ENCODE measurements at places on chromosomes 4 and X.

- no peak for DNase-seq
These were observed 2.4 kb upstream of the RAB40AL start for GRCh38 chrX:102934624-102935023.

- DNase-seq, result no peak
These were observed 124.9 kb downstream of the PTTG2 start for GRCh38 chr4:38084877-38085711.

DNA sequence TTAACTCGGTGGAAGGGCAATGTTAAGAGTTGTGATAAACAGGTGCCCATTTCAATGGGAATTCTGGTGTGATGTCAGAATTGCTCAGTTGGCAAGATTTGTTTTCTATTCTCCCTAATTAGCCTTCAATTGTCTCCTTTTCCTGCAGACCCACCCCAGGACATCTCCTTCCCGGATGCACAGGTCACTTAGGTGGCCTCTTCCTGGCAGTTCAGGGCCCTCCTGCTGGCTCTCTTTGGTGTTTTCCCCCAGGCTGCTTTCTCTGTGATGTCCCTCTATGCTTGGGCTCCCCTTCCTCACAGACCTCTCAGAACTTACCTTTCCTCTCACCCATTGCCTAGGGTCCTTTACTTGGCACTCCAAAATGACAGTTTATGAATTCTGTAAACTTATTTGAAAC, 126.3 kb downstream of the GPAT3 start:
- no peak for DNase-seq

- DNase-seq, result peak; percentile 47
These were observed 855.1 kb upstream of the INTU start for GRCh38 chr4:126777649-126778048.

- DNase-seq, result no peak
These were observed 1427.5 kb downstream of the ADGRL3 start for GRCh38 chr4:62627671-62628070.

- no peak for DNase-seq
These were observed 259.4 kb upstream of the JADE1 start for GRCh38 chr4:128550060-128550459.

DNA sequence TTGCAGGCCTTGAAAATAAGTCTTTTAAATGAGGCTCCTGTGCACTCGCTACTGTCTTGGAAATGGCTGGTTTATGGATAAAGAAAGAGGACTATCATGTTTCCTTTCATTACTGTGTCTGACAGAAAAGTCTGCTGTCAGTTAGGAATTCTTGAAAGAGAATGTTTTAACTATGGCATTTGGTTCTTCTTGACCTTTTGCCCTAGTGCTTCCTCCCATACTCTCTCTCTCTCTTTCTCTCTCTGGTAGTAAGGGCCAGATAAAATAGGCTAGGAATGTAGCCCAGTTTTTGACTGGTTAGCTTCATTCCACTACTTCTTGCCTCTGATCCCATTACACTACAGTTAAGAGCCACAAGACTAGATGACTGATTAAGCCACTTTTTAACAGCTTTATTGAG, 29.8 kb downstream of the YY2 start:
- DNase-seq, result no peak

GRCh38 chr4:127777487-127777886, 4.6 kb upstream of the HSPA4L start:
- DNase-seq, result no peak

DNA sequence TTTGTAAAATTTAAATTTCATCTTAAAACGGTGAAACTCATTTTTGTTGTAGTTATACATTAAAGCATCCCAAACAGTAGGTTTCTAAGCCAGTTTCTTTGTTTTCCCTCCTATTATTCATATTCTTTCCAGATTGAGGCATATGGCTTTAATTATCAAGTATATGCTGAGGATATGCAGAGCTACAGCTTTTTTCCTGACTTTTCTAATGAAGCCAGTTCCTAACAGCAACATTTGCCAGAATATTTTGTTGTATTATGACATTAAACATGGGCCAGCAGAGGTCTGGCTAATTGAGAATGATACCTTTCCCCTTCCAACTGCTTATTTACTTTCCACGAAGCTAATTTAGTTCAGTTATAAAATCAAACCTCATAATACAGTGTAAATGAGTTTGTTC, 75.3 kb downstream of the SLIT2 start:
- no peak for DNase-seq

- no peak for DNase-seq
These were observed 11.8 kb upstream of the TASL start for GRCh38 chrX:30589146-30589888.

DNA sequence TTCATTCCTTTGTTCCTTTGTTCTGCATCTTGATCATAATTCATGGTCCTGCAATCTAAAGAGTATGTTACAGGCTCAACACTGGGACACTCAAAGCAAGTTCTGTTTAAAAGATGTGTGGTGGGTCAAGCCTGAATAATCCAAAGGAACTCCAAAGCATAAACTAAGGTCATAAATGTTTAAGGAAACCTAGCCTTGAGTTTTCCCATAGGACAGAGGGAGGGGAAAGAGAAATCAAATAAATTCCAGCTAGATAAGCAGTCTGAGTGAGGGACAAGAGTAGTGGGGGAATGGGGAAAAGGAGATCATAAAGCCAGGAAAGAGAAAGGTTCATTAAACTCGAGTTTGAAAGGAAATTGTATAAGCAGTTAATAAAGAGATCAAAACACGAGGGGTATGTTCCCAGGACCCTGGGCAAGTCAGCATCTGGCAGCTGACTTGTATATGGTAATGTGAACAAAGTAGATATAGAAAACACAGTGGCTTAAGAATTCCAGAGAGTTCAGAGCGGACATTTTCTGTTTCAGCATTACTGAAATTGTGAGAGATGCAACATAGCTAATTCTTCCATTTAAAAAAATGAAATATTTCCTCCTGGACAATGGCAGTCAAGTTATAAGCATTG, 125.8 kb upstream of the EDNRA start:
- DNase-seq, result no peak

DNA sequence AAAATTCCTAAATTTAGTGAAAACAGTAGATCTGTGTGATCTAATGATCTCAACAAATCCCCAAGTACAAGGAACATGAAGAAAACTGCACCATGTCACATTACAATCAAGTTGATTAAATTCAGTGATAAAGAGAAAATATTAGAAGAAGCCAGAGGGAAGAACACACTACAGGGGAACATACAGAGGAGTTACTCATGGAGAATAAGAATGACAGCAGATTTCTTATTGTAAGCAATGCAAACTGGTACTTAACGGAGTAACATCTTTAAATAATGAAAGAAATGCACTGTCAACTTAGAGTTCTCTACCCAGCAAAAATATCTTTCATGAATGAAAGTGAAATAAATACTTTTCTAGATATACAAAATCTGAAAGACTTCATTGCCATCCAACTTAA, 21.1 kb downstream of the TLL1 start:
- no peak for DNase-seq

- no peak for DNase-seq
These were observed 253.2 kb upstream of the RASGEF1B start for GRCh38 chr4:81724925-81725329.

GRCh38 chr4:136863756-136864155, 668.5 kb downstream of the PCDH18 start:
- no peak for DNase-seq

DNA sequence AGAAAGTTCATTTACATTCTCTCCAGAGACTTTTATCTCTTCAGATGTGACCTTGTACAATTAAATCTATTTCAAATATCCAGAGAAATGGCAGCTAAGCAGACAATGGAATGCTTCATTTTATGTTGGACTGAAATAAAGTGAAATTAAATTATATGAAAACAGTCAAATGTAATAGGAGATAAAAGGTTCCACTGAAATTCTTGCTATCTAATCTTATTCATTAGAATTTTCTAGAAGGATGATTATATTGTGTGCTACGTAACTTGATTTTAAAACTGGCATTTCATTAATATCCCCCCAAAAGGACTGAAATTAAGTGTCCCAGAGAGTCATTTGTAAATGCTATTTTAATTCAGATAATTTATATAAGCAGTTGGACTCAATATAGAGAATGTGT, 646.9 kb upstream of the GALNT7 start:
- DNase-seq, result no peak

- no peak for DNase-seq
These were observed 51.7 kb downstream of the TMEM154 start for GRCh38 chr4:152628128-152628527.

GRCh38 chr4:152221816-152222516, 313.9 kb downstream of the FBXW7 start:
- DNase-seq, result no peak

DNA sequence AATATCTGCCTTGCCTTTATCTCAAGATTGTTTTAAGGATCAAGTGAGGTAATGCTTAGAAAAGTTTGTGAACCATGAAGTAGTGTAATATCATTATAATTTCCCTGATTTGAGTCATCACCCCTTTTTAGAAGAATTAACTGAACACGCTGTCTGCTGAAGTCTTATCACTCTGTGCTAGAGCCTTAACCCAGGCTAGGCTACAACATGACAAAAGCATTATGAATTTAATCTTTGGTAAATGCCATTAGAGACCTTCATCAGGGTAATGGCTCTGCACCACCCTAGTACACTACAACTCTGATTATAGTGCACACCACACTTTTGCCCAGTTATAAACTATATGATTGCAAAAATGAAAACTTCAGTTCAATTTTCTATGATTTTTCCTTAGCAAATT, 118.3 kb downstream of the ADGRL3 start:
- DNase-seq, result no peak

DNA sequence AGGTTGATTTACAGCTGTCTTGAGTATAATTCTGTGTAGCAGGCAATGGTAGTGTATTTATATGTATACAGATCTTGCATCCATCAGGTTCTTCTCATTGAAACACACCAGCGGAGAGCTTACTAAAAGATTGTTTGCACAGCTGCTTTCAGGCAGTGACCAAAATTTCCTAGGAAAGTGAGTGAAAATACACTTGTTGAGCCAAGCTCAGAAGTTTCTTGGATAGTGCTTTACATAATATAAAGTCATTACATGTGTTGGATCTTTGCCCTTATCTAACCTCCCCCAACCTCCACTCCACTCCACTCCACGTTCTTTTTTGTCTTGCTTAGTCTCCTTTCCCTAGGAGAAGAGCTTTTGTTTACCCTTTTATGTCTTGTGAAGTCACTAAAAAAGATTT, 34.1 kb downstream of the CNKSR2 start:
- DNase-seq, result no peak

DNA sequence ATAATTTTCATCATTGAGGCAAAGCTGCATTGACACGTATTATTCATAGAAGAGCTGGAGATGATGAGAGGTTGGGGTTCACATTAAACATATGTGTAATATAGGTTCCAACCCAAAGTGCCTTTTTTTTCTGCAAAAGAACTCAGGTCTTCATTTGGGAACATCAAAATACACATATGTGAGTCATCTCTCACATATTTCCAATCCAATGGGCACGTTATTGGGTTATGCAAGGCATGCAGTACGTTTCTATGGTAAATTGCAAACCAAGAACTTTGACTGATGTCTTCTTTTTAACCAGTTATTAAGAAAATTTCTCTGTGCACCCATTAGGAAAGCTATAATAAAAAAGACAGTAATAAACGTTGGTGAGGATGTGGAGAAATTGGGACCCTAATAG, 150.3 kb upstream of the FAM9B start:
- DNase-seq, result no peak

- DNase-seq, result no peak
These were observed 132.1 kb upstream of the NEIL3 start for GRCh38 chr4:177177541-177178081.

DNA sequence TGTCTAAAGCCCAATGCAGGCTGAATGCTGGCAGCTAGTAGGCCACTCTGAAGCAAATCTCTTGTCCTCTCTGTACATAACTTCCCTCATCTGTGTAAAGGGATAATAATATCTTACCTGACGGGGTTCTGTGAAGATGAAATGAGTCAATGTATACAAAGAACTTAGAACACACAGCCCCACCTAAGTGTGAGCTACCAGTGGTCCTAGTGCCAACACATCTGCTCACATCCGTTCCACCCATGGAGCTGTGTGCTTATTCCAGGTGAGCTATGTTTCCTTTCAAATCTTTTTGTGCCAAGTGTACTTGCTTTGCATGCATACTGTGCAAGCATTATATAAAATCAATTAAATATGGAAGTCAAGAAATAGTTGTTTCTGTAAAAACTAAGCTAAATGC, 116.4 kb downstream of the TSPAN5 start:
- no peak for DNase-seq

DNA sequence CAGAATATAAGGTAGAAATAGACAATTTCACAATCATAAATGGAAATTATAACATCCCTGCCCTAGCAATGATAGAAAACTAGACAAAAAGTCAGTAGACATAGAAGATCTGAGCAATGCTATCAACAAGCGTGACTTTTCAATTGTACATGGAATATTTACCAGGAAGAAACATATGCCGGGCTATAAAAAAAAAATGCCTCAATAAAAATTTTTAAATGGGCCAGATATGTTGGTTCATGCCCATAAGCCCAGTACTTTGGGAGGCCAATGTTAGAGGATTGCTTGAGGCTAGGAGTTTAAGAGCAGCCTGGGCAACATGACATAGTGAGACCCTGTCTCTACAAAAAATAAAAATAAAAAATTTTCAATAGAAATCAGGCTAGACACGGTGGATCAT, 5.3 kb upstream of the MTNR1A start:
- no peak for DNase-seq

DNA sequence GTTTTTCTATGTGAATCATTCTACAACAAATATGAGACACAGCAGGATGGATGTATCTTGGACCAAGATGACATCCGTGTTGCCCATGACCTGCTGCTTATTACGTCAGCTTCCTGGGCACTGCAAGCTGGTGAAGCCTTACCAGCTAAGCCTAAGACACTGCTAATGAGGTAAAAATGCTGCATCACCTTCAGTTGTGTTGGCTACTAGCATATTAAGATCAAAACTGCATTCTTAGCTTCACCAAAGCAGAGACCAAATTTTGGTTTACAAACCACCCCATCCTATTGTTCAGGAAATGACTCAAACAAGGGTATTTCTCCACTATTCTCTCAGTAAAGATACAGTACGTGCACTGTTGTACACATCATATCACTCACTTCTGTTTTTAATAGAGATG, 50.3 kb downstream of the MAML3 start:
- DNase-seq, result no peak

- DNase-seq, result peak; percentile 31
These were observed 267.9 kb upstream of the SLC7A11 start for GRCh38 chr4:138510053-138510452.

GRCh38 chr4:153223930-153224329, 19.7 kb downstream of the TRIM2 start:
- DNase-seq, result no peak

DNA sequence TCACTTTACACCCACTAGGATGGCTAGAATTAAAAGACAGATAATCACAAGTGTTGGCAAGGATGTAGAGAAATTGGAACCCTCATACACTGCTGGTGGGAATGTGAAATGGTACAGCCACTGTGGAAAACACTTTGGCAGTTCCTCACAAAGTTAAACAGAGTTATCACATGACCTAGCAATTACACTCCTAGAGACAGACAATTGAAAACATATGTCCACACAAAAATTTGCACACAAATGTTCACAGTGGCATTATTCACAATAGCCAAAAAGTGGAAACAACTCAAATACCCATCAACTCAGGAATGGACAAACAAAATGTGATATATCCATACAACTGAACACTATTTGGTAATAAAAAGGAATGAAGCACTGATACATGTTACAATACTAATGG, 5.7 kb downstream of the ZNF280C start:
- no peak for DNase-seq

Measured in amniotic stem cell (primary cell).